Breast epithelium (tissue), 4 donors: ENCODE measurements at places on chromosomes 11 and 22. TPM values are rescaled to one million over a fixed set of nuclear protein-coding genes. Genes with fewer than 3 reads are reported as not detected.

DNA sequence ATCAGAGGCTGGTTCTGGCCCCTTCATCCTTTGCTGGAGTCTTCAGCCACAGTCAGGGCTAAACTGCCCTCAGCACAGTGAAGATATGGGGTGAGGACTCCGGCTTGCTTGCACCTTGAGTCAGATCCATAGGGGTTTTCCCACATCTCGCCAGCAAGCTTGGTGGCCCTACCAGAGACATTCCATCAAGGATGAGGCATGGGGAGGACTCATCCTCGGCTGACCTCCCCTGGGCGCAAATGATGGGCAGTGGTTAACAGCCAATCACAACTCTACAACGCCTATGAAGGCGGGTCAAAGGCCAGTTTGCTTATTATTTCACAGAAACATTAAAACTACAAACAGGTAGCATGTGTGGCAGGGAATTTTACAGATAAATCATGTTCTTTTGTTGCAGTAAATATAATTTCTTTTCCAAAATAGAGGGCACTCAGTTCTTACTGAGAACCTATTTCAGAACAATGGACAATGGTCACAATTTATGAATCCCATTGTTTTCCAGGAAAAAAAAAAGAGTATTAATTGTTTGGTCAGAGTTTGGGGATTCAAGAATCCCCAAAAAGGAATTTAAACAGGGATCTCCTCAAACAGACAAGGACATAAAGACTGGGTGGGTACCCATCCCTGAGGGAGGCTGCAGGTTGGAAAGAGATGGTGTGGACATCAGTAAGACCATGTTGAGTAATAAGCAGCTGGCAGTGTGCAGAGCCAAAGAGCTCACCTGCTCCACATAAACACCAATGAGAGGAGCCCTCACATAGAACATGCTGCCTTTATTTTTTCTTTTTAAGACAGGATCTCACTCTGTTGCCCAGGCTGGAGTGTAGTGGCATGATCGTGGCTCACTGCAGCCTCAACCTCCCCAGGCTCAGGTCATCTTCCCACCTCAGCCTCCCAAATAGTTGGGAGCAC lies 14.8 kb downstream of the PLAAT3 start:
- no peak for DNase-seq

DNA sequence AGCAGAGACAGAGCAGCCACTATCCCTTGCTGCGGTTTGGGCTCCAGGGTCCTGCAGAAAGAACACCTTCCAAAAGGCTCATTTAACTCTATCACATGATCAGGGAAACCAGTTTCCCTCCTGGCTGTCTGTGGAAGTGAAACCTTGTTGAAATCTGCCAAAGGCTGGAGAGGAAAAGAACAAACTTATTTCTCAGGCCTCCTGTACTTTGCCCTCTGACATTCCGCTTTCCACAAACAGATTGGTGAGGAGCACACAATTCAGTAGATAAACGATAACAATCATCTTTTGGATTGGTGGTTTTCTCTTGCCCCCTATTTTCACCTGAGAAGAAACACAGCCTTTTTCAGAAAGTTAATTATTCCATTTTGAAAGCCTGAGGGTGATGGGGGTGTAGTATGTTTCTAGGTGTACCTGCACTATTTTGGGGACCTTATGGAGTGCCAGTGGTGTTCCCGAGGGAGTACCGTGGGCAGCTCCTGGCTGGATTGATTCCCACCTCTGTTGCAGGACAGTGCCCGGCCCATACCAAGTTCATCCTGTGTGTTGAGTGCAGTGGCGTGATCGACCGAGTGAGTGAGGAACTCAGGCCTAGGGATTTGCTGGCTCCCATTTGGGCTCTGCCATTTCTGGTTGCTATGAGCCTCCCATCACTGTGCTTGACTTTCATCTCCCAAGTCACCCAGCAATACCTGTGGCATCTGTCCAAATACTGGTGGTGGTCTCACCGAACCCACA lies 102.0 kb downstream of the TBC1D22A start:
- DNase-seq: no peak

The SART1 gene
- total RNA-seq: 55.2 TPM

GRCh38 chr22:28718044-28718443 lies 23.6 kb downstream of the CHEK2 start:
- no peak for DNase-seq

- no peak for DNase-seq
These were observed 19.3 kb upstream of the XKR3 start for GRCh38 chr22:16844529-16844928.

- DNase-seq: no peak
These were observed 68.1 kb upstream of the LMO1 start for GRCh38 chr11:8331767-8332166.

DNA sequence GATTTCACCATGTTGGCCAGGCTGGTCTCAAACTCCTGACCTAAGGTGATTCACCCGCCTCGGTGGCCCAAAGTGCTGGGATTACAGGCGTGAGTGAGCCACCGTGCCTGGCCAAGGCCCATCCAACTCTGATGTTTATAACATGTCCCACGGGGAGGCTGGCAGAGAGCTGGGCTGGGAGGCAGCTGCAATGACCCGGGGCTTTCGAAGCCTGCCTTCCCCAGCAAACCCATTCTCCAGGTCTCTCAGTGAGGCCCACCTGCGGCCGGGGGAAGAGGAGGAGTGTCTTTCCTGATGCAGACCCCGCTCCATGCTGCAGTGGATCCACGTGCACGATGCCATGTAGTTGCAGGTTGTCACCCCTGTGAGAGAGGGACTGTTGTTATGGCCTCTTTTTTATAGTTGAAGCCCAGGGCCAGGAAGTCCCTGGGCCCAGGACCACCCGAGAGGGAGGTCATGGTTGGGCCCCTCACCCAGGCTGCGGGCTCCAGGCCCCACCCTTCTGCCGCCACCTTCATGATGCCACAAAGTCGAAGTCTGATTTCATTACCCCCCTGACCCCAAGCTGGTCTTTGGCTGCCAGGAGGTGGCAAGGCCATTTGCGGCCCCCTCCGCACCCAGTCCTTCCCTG lies 38.3 kb downstream of the KCNJ4 start:
- no peak for DNase-seq

DNA sequence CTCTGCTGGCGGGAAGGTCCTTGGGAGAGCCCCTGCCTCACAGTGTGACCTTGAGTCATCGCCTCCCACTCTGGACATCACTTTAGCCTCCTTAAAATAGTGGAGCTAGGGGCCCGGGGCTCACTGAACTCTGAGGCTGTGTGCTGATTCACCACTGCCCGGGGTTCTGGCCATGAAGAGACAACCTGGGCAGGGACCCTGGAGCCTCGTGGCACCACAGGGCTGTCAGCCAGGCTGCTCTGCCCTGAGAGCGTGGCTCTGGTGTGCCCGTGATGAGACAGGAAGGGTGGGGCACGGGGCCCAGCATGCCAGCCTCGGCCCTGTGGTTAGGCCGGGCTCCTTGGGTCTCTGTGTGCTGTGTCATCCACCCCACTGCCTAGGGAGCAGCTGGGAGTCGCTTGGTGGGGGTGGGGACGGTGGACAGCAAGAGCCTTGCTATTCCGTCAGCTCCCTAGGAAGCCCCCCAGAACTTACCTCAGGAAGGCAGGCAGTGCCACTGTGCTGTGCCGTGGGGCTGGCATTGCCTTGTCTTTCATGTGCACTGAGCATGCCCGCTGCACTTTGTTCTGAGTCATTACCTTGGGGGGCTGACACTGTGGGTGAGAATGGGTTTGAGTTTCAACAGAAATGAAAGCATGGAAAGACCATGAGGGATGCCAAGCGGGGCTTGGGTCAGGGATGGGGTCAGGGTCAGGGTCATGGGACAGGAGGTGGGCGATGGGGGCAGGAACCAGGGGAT lies 31.7 kb downstream of the TPCN2 start:
- DNase-seq: no peak

DNA sequence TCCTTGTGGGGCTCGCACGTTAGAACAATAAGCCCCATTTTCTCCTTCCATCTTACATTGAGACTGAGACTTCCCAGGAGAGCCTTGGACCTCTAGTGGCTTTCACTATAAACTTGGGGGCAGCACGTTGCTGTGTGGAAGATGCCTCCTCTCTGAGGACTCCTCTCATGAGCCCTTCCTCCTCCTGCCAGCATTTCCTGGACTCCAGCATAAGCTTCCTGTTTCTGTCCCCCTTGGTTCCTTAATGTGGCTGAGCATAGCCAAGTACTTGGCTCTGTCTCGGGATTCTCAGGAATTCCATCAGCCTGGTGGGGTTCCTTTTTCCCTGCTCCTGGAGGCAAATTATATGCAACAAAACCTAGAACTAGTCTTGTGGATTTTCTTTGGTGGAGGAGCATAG lies 38.8 kb upstream of the UBASH3B start:
- DNase-seq: no peak

The OR11H1 gene
- total RNA-seq: not detected

GRCh38 chr22:25911243-25911972 lies 169.4 kb downstream of the MYO18B start:
- no peak for DNase-seq

The RTN4R gene
- total RNA-seq: 1.9 TPM

The BIK gene
- 25.0 TPM for total RNA-seq

The NOX4 gene
- total RNA-seq: 5.1 TPM

The RAG1 gene
- 0.32 TPM for total RNA-seq

DNA sequence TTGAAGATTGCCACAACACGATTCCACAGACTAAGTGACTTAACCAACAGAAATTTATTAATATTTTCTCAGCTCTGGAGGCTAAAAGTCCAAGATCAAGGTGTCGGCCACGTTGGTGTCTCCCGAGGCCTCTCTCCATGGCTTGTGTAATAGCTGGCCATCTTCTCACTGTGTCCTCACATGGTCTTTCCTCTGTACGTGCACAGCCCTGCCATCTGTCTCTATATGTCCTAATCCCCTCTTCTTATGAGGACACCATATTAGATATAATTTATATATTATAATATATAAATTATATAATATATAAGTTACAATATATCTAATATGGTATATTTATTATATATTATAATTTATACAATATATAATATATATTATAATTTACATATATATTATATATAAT lies 25.1 kb upstream of the SCGB1A1 start:
- DNase-seq: no peak

DNA sequence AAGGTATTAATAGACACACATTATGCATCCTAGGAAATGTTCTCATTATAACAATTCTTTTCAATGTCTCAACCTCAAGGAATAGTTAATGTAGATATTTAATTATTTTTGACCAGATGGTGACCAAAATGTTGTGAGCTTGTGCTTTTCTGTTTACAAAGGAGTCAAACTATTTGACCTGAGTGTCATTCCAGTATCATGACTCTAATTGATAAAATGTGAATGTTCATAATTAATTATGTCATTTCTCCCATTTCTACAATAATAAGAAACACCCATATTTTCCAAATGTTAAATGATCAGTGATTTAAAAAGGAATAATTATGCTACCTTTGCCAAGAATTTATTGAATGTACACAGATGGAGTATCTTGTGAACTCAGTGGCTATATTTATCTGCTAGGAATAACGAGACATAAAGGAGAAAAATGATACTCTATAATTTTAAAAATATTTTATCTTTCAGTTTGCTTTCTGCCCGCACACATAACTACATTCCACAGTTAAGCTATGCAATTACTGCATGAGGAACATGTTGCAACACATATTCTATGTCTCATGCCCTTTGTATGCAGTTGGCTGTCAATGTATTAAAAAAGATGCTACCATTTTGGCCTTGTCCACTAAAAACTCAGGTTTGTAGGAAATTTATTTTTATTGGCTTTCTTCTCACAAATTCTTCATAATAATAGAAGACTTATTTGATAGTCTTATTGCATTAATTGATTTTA lies 376.7 kb upstream of the CCDC179 start:
- no peak for DNase-seq

The SLC22A12 gene
- total RNA-seq: not detected

The HMOX1 gene
- total RNA-seq: 38.6 TPM

DNA sequence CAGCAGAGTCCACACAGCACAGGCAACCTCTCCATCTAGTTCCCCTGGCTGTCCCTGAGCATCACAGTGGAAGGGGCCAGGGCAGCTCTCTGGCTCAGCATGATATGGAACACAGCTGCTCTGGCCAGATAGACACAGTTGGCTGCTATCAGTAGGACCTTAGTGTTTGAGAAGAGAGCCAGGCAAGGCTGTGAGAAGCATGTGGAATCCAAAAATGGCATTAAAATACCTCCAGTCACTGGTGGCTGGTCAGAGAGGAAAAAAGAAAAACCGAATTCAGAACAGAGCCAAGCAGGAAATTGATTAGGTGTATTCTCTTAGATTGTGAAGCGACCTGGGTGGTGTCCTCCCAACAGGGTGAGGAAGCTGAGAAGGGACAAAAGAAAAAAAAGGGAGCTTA lies 27.9 kb downstream of the SERPINH1 start:
- DNase-seq: no peak

The MAFF gene
- total RNA-seq: 85.5 TPM

- no peak for DNase-seq
These were observed 1.5 kb upstream of the PACSIN3 start for GRCh38 chr11:47187723-47188122.
